ENCODE measurements at places on chromosomes 7 and 10.

GRCh38 chr10:101494650-101495049 lies 93.4 kb downstream of the POLL start:
- no peak overlapping the region for H3K27ac ChIP-seq
- no peaks in the 10 kb centered on the region for H3K4me1 ChIP-seq
- H3K27me3 ChIP-seq, result no peaks in the 10 kb centered on the region
- no peak overlapping the region for H3K4me3 ChIP-seq

- no peak overlapping the region for H3K4me3 ChIP-seq
- H3K4me1 ChIP-seq, result no peaks in the 10 kb centered on the region
- no peaks in the 10 kb centered on the region for H3K36me3 ChIP-seq
- H3K27ac ChIP-seq, result no peak overlapping the region
These were observed 7.4 kb downstream of the SORCS1 start for GRCh38 chr10:107157071-107157470.

DNA sequence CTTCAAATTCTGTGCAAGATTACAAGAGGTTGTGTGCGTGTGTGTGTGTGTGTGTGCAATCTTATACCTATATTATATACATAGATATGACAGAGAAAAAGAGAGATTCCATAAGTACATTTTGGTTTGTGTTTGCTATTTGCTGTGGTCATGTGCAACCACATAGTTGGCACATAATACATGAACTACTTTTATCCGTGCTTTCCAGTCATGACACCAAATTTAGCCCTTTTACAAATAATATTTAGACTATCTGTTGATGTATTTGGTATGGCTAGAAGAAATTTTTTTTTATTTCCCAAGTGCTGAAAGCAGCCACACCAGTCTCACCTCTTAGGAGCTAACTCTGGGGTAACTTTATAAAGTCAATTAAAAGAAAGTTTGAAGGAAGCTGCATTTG lies 63.5 kb upstream of the EGFR start:
- H3K27me3 ChIP-seq, result no peaks in the 10 kb centered on the region
- H3K27ac ChIP-seq, result no peak overlapping the region
- H3K4me1 ChIP-seq, result no peaks in the 10 kb centered on the region
- no peak overlapping the region for H3K4me3 ChIP-seq
- DNase-seq, result no peak
- H3K36me3 ChIP-seq, result no peaks in the 10 kb centered on the region

DNA sequence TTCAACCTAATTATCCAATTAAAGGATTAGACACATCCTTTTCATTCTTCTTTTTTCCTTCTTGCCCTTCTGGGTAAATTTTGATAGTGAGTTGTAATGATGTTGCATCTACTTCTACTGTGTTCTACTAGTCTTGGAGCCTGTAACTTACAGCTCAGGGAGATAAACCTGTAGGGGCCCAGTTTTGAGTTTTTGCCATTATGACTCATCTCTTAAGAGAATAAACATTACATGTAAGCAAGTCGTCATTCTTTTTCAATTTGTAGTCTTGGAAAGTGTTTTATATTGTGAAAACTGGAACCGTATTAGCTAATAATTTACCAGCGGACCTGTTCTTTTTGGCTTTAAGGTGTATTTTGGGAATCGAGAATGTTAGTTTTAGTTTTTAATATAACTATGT lies 89.7 kb upstream of the RPA3 start:
- no peaks in the 10 kb centered on the region for H3K27me3 ChIP-seq
- no peak for DNase-seq
- H3K27ac ChIP-seq, result no peak overlapping the region
- no peaks in the 10 kb centered on the region for H3K36me3 ChIP-seq
- peaks cover 3% of the 10 kb centered on the region for H3K4me1 ChIP-seq

GRCh38 chr7:42606193-42606905 lies 305.5 kb downstream of the C7orf25 start:
- H3K4me3 ChIP-seq, result no peak overlapping the region
- peak overlapping the region; percentile 24 for H3K27ac ChIP-seq
- no peaks in the 10 kb centered on the region for H3K36me3 ChIP-seq
- no peak for DNase-seq
- no peaks in the 10 kb centered on the region for H3K4me1 ChIP-seq

GRCh38 chr7:3282457-3282856 lies 18.6 kb upstream of the SDK1 start:
- no peak overlapping the region for H3K27ac ChIP-seq
- H3K4me1 ChIP-seq, result no peaks in the 10 kb centered on the region
- H3K4me3 ChIP-seq, result no peak overlapping the region
- no peak for DNase-seq
- H3K27me3 ChIP-seq, result no peaks in the 10 kb centered on the region
- no peaks in the 10 kb centered on the region for H3K36me3 ChIP-seq
